Stimulated activated CD4-positive, alpha-beta T cell treated with anti-CD3 and anti-CD28 coated beads, Interleukin-1b, Interleukin-23, amount 100 ng/mL, for 1 hour (primary cell): ENCODE measurements at places on chromosomes 7 and 10.

- no peak for DNase-seq
Measured at GRCh38 chr7:87671-88070, 104.7 kb upstream of the FAM20C start.

DNA sequence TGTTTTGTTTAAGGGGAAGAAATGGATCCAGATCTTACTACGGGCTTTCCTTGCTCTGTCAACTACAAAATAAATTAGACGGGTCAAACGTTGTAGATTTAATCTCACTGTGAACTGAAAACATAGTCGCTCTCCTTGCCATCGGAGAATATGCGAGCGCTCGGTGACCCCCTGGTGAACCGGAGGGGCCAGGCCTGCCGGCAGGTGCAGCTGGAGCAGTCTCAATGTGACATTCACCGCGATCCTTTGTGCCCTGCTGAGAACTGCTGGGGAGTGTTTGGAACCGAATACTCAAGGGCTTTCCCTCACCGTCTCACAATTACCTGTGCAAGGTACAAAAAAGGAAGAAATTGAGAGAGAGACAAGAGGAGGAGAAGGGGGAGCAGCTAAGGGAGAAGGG lies 174.1 kb upstream of the GPR26 start:
- no peak for DNase-seq

DNA sequence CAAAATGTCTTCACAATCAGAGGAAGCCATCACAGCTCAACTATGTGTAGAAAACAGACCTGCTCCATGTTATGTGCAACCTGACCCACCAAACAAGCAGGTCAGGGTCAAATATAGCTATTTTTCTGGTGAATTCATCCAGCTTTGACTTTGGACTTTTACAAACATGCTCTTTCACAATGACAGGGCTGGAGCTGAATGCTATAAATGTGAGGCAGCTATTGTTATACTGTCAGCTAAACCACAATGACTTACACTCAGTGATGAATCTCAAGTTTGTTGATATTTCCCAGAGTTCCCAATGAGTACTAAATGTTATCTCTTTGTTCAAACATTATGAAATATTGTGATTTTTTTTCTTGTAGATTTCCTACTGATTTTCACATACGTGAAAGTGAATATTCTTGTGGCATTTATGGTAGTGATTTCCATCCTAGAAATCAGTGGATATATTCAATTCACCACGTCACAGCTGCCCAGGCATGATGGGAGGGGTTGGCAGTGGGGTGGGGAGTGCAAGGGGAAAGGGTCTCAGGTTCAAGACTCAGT lies 2.5 kb upstream of the ITIH2 start:
- DNase-seq, result no peak

- DNase-seq, result no peak
Measured at GRCh38 chr10:63393050-63393449, 72.7 kb downstream of the JMJD1C start.

GRCh38 chr7:122302761-122303530 lies 1.6 kb downstream of the FEZF1 start:
- DNase-seq, result no peak

DNA sequence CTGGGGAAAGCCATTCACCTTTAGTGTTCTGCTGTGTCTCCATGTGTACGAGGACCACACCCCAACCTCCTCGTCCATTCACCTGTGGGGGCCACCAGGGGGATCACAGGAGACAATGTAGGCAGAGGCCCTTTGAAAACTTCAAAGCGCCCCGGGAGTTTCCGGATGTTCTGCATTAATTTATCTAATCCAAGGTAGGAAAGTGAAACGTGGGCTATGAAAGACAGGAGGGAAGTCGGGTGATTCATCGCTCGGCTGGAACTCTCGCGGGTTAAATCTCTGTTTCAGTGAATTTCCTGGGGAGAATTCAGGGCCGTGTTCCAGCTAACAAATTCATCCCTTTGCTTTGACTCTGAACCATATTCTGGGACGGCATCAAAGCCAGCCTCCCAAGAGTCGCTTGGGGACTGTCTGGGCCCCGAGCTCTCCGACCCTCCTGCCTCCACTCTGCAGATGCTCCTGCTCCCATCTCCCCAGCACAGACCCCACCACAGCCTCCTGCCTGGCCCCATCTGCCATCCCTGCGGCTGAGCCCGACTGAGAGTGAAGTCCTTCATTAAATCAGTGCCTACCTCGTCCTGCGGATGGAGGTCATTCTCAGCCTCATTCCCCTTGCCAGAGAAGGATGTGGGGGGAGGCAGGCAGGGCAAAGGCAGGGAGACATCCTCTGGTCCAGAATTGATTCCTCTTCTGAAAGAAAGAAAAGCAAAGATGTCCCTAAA lies 114.1 kb upstream of the CARD11 start:
- DNase-seq, result no peak

DNA sequence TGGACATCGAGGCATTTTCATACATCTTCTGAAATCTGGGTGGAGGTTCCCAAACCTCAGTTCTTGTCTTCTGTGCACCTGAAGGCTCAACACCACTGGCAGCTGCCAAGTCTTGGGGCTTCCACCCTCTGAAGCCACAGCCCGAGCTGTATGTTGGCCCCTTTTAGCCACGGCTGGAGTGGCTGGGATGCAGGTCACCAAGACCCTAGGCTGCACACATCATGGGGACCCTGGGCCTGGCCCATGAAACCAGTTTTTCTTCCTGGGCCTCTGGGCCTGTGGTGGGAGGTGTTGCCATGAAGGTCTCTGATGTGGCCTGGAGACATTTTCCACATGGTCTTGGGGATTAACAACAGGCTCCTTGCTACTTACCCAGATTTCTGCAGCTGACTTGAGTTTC lies 62.1 kb downstream of the INPP5A start:
- no peak for DNase-seq

DNA sequence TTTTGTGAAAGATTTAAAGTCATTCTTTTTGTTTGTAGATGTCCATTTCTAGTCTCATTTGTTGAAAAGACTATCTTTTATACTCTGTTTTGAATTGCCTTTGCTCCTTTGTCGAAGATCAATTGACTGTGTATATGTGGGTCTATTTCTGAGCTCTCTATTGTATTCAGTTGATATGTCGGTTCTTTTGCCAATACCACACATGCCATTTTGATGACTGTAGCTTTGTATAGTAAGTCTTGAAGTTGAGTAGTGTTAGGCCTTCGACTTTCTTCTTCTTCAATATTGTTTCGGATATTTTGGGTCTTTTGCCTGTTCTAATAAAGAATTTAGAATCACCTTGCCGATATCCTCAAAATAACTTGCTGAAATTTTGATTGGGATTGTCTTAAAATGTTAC lies 104.5 kb downstream of the CCSER2 start:
- no peak for DNase-seq

- no peak for DNase-seq
Measured at GRCh38 chr10:32963096-32963495, 5.1 kb upstream of the ITGB1 start.

GRCh38 chr7:55326081-55326835 lies 38.9 kb upstream of the LANCL2 start:
- DNase-seq, result no peak

DNA sequence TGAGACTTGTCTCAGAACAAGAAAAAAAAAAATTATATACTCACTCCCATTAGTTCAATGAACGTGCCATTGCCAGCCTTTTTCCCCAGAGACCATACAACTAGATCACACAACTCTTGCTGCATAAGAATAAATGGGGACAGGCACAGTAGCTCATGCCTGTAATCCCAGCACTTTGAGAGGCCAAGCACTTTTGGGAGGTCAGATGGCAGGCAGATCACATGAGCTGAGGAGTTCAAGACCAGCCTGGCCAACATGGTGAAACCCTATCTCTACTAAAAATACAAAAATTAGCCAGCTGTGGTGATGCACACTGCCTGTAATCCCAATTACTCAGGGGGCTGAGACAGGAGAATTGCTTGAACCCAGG lies 13.6 kb downstream of the PDLIM1 start:
- no peak for DNase-seq

DNA sequence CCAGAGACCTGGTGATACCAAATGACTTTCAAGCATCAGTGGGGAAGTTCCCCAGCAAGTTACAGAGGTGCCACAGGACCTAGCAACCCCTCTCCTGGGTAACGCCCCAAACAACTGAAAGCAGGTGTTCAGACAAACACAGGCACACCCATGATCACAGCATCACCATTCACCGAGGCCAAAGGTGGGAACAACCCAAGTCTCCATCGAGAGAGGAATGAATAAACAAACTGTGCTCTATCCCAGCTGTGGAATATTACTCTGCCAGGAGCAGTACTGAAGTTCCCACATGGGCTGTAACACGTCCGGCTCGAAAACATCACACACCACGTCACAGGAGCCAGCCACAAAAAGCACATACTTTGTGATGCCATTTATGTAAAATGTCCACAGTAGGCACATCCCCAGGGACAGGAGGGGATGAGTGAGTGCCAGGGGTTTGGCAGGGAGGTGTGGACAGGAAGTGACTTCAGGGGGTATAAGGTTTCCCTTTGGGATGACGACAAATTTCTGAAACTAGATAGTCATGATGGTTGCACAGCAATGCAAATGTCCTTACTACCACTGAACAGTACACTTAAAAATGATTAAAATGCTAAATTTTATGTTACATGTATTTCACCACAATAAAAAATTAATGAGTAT lies 222.8 kb downstream of the TNS3 start:
- no peak for DNase-seq

DNA sequence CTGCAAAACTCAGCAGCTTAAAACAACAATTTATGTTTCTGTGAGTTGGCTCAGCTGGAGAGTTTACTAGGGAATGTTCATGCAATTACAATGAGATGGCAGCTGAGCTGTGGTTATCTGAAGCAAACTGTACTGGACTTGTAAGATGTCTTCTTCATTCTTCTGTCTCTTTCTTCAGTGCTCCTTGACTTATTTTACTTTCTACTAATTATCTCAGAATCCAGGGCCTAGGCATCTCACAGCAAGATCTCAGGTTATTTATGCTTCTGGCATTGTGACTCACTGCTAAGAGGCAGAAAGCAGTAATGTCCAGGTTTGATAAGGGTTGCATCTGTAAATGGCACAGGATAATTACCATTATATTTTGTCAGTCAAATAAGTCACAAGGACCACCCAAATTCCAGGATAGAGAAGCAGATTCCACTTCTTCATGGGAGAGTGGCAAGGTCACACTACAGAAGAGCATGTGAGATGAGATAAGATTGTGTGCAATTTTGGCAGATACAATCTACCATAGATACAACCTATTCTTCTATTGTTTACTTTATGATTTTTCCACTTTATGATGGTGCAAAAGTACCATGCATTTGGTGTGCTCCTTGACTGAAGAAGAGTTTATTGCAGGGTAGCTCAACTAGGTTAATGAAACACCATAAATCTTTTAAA lies 16.8 kb downstream of the VIM start:
- no peak for DNase-seq

DNA sequence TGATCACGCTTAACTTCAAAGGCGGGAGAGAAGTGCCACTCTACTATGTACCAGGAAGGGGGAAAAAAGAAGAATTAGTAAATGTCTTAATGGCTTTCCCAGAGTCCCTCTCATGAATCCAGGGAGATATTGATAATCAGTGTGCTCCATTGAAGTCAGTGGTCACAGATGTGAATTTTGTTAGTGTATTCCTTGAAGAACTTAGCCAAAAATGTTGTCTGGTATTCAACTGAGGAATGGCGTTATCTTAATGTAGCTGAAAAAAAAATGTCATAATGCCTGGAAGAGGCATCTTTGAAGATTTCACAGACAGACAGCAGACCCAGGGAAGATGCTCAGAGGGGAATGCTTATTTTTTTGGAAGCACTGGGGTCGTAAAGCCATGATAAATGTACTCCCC lies 250.4 kb downstream of the WDR11 start:
- no peak for DNase-seq

- no peak for DNase-seq
Measured at GRCh38 chr10:72037266-72037665, 51.1 kb downstream of the SPOCK2 start.

DNA sequence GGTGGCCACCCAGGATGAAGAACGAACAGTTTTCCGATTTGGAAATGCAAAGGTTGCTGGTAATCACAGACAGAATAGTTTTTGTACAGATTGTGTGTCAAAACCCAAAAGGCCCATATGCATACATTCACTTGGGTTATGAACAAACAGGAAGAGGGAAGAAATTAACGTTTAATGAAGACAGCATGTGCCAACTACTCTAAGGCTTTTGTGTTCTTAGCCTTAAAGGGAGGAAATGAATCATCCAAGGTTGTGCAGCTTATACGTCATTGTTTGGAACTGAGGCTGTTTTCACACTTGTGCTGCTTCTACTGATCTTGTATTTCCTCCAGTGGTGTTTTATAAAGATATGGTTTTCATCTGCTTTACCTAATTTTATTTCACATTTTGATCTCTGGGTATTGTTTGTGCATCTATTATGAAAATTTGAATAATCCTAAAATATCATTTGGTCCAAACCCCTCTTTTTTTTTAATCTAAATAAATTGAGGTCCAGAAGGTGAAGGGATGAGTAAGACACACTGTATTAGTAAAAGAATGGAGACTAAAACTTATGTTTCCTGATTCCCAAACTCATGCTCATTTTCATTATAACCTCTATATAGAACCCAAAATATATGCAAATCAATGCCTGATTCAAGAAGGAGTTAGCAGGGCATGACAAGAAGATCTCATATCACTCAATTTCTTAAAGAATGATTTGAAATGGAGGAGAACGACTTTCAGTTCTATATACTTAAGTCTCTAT lies 373.1 kb downstream of the THSD7A start:
- no peak for DNase-seq

DNA sequence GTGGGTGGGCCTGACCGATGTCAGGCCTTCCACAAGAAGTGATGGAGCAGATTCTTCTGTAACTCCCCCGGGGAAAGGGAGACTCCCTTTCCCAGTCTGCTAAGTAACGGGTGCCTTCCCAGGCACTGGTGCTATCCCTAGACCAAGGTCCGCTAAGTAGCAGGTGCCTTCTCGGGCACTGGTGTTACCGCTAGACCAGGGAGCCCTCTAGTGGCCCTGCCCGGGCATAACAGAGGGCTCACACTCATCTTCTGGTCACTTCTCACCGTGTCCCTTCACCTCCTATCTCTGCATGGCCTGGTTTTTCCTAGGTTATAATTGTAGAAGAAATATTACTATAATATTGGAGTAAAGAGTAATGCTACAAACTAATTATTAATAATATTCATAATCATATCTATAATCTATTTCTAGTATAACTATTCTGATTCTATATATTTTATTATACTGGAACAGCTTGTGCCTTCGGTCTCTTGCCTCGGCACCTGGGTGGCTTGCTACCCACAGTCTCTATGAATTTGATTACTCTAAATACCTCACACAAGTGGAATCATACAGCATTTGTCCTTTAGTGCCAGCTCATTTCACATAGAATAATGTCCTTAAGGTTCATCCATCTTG lies 1378.7 kb downstream of the XPNPEP1 start:
- DNase-seq, result no peak

DNA sequence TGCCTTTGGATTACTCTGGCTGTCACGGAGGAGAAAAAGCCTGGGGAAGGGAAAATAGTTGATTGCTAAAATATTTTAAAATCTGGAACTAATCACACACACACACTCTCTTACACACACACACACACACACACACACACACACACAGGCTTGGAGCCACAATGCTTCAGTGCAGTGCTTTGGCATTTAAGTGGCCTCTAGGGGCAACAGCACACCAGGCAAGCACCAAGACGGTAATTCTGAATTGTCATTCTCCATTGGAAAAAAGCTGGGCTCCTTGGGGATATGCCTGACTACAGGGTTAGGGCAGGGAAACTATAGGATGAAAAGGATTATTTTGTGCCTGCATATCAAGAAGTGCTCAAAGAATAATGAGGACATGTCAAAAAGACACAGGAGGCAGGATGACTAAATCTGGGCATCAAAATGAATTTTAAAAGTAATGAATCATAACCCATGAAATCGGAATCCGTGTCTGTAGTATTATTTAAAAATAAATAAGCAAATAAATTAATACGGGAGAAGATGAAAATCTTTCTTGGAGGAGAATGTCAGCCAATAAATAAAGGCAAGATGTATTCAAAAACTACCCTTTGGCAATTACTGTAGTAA lies 30.4 kb upstream of the DDC start:
- DNase-seq, result no peak
